ENCODE measurements at places on chromosomes 13 and 19.

- no peak for DNase-seq
These were observed 159.8 kb downstream of the IRS2 start for GRCh38 chr13:109626386-109627171.

DNA sequence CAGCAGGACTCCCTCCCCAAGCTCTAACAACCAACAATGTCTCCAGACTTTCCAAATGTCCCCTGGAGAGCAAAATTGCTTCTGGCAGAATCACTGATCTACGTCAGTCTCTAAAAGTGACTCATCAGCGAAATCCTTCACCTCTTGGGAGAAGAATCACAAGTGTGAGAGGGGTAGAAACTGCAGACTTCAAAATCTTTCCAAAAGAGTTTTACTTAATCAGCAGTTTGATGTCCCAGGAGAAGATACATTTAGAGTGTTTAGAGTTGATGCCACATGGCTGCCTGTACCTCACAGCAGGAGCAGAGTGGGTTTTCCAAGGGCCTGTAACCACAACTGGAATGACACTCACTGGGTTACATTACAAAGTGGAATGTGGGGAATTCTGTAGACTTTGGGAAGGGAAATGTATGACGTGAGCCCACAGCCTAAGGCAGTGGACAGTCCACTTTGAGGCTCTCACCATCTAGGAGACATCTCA lies 6.2 kb upstream of the CEACAM5 start:
- no peak for DNase-seq

- DNase-seq = no peak
These were observed at the start of gene ANKLE1 for GRCh38 chr19:17281391-17282304. Gene ANKLE1 (plus strand): TSS chr19:17281901. CDS start chr19:17281921, 20 bp downstream.

GRCh38 chr13:94178625-94179244 lies 300.7 kb downstream of the DCT start:
- no peak for DNase-seq

GRCh38 chr13:24220086-24220703 lies 59.7 kb downstream of the SPATA13 start:
- DNase-seq = peak; percentile 33

DNA sequence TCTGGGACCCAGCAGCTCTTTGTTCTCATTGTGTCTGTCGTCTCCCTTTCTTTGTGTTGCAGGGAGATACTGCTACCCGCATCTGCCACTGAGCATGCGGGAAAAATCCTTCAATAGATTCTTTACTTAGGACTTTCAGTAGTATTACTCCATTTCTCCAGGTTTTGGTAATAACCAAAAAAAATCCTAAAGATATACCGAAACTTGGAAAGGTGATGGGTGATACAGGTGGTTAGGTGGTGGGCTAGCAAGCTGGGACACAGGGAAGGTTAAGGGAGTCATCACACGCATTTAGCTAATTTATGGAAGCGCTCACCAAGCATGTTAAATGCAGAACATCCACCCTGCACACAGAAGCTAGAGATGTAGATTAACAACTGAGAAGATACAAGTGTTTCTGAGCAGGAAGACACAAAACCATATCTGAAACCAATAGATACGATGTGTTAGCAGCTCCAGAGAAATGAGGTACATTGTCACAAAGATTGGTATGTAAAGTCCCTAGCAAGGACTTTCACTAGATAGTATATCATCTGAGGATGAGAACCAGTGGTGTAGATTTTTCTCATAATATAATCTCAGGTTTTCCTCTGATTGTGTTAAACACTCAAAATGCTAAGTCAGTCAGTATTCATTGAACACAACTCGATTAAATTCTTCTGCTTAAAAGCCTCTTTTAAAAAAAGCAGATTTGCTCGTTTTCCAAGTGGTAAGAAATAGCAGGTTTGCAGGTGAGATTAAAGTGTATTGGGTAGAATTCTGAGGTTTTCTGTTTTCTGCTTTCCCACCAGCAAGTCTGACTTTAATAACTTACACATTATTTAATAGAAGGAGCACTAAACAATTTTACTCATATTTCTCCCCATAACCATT lies 1.2 kb upstream of the SLAIN1 start:
- no peak for DNase-seq

DNA sequence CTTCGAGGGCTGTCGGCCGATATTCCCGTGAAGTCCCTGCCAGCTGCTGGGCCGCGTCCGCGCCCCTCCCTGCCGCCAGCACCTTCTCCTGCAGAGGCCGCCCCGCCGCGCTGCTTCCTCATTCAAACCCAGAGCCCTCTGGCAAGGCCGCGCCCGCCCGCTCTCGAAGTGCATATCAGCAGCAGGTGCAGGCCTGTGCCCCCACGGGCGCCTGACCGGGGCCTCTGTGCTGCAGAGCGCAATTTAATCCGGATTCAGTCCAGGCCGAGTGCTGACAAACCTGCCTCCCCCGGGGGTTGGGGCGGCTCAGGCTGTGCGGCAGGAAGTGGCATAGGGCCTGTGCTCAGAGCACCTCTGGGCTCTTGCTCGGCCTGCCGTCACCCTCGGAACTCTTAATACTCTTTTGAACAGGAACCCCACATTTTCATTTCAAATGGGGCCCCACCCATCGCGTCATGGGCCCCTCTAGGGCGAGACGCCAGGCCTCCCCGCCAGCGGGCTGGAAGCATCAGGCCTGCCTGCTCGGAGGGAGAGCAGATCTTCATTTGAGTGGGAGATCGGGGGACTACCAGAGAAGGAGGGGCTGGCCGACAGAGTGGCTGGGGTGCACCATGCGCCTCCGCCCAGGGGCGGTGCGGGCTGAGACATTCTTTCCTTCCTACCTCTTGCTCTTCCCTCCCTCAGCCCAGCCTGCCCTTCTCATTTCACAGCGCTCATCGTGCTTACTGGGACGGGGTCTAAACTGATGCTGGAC lies 125.7 kb downstream of the TNFRSF19 start:
- DNase-seq = no peak

GRCh38 chr13:69857183-69857821 lies 250.3 kb upstream of the ATXN8OS start:
- no peak for DNase-seq

Measured in thoracic aorta (tissue), 2 donors.